ENCODE measurements at places on chromosomes 16 and 17. TPM values are rescaled to one million over a fixed set of nuclear protein-coding genes. Genes with fewer than 3 reads are reported as not detected.

The KRTAP17-1 gene
- total RNA-seq: not detected

The IL17C gene
- not detected for total RNA-seq

The LUC7L3 gene
- 115 TPM for total RNA-seq

The CCL1 gene
- 98.4 TPM for total RNA-seq

The WFIKKN1 gene
- total RNA-seq: 0.32 TPM

- no peak for DNase-seq
- H3K27ac ChIP-seq: no peak overlapping the region
- H3K4me3 ChIP-seq: no peak overlapping the region
- H3K4me1 ChIP-seq: no peaks in the 10 kb centered on the region
Measured at GRCh38 chr16:86229283-86229682, 281.0 kb upstream of the FOXF1 start.

DNA sequence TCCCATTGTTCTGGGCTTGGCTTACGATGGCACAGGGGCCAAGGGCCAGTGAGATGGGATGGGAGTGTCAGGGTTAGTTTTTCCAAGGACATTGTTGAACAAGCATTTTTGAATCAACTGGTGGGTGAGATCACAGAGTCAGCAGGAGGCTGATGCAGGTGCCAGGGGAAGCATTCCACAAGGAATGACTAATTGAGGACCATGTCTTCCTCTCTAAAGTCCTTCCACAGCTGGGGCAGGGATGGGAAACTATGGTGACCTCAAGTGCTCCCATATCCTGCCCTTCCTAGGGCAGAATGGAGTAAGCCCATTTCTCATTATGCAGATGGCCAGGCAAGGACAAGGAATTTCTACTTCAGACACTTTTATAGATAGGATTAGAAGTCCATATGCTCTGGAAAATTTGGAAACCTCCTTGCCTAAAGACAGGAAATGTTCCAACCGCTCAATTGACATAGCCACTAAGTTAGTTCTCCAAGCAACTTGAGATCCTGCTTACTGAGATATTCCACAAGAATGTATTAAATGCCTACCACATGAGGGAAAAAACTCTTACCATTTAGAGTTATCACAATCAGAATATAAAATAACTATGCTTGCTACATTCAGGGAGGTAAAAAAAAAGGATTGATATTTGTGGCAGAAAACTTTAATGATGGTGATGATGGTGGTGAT lies 21.2 kb upstream of the ENGASE start:
- no peak overlapping the region for H3K27ac ChIP-seq
- peaks cover 5% of the 10 kb centered on the region for H3K27me3 ChIP-seq
- peaks cover 2% of the 10 kb centered on the region for H3K4me1 ChIP-seq
- no peaks in the 10 kb centered on the region for H3K36me3 ChIP-seq
- DNase-seq: no peak
- no peak overlapping the region for H3K4me3 ChIP-seq

DNA sequence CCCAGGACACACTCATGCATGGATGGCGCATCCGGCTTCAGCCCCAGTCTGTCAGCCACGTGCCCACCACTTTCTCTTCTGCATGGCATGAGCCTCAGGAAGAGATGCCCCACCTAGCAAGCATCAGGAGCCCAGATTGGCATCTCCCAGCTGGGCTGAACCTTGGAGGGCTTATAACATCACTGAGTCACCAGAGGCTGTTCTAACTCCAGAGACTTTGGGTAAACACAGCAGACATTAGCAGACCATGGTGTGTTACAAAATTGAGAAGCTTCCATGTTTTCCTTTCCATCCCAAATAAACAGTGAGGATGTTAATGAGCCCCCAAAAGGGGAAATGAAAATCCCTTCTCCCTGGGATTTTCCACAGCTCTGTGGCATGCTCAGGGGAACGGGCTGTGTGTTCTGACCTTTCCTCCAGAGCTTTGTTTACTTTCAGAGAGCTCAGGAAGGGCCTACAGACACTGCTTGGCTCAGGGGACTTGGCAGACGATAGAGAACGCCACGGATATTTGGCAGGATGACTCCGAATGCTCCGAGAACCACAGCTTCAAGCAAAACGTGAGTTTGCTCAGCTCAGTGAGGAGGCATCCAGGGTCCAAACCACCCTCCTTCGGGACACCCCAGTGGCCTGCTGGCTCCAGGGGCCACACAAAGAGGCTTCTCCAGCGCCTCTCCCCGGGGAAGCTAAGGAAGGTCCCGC lies 16.5 kb downstream of the GLP2R start:
- no peaks in the 10 kb centered on the region for H3K27me3 ChIP-seq
- H3K4me1 ChIP-seq: no peaks in the 10 kb centered on the region
- H3K4me3 ChIP-seq: no peak overlapping the region
- no peak overlapping the region for H3K27ac ChIP-seq

GRCh38 chr16:70713824-70714223 lies 28.0 kb upstream of the MTSS2 start:
- no peak overlapping the region for H3K27ac ChIP-seq
- no peaks in the 10 kb centered on the region for H3K4me1 ChIP-seq
- no peaks in the 10 kb centered on the region for H3K27me3 ChIP-seq
- H3K4me3 ChIP-seq: no peak overlapping the region
- DNase-seq: no peak
- H3K36me3 ChIP-seq: no peaks in the 10 kb centered on the region

DNA sequence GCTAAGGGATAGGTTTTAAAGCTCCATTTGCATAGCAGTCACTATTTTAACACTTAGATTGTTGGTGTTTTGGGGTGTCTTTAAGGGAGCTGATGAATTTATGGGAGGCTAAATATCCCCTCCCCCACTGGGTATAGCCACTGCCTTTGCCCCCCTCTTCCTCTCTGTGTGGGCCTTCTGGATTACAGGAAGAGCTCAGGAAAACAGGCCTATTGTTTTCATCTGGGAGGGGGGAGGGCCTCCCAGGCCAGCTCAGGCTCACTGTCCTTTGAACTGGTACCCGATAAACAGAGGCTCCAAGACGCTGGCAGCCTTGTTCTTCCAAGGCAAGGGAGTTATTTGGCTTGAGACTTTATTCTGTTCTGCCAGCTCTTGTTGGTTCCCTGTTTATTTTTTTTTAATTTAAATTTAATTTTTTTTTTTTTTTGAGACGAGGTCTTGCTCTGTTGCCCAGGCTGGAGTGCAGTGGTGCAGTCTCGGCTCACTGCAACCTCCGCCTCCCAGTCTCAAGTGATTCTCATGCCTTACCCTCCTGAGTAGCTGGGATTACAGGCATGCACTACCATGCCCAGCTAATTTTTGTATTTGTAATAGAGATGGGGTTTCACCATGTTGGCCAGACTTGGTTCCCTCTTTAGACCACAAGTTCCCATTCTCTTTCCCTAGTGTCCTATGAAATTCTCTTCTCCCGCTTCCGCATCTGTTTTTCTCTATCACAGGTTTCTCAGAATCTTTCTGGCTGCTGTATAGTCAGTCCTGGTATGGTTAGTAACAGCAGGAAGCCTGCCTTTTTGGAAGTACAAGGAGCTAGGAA lies 25.1 kb downstream of the MINK1 start:
- H3K27me3 ChIP-seq: no peaks in the 10 kb centered on the region
- peaks cover 21% of the 10 kb centered on the region for H3K36me3 ChIP-seq
- DNase-seq: no peak
- H3K4me3 ChIP-seq: no peak overlapping the region
- H3K4me1 ChIP-seq: peaks cover 5% of the 10 kb centered on the region

GRCh38 chr17:33832262-33832661 lies 422.8 kb upstream of the CCL2 start:
- no peaks in the 10 kb centered on the region for H3K4me1 ChIP-seq
- H3K36me3 ChIP-seq: no peaks in the 10 kb centered on the region
- no peaks in the 10 kb centered on the region for H3K27me3 ChIP-seq

DNA sequence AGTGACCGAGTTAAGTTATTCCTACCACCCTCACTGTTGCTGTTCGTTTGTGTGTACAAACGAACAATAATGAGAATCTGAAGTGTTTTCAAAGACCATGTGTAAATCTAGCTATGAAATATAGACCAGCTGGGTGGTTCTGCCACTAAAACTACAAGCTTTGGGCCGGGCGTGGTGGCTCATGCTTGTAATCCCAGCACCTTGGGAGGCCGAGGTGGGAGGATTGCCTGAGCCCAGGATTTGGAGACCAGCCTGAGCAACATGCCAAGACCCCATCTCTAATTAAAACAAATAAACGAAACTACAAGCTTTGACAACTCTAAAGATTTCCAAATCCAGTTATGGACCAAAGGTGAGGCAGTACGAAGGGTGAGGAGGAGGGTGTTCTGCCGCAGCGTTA lies 973 bp downstream of the RECQL5 start:
- H3K27ac ChIP-seq: peak overlapping the region; percentile 38
- peaks cover 28% of the 10 kb centered on the region for H3K36me3 ChIP-seq
- H3K27me3 ChIP-seq: no peaks in the 10 kb centered on the region
- DNase-seq: no peak
- peak overlapping the region; percentile 73 for H3K4me3 ChIP-seq
- H3K4me1 ChIP-seq: peaks cover 20% of the 10 kb centered on the region

- peak overlapping the region; percentile 87 for H3K4me3 ChIP-seq
- peak; percentile 39 for DNase-seq
- no peaks in the 10 kb centered on the region for H3K36me3 ChIP-seq
- peaks cover 62% of the 10 kb centered on the region for H3K4me1 ChIP-seq
- peaks cover 36% of the 10 kb centered on the region for H3K27me3 ChIP-seq
Measured at GRCh38 chr17:8122924-8123694, 797 bp downstream of the HES7 start.

GRCh38 chr16:86491640-86492023 lies 18.7 kb upstream of the FOXF1 start:
- H3K27ac ChIP-seq: no peak overlapping the region
- no peak overlapping the region for H3K4me3 ChIP-seq
- H3K36me3 ChIP-seq: no peaks in the 10 kb centered on the region
- DNase-seq: no peak
- H3K27me3 ChIP-seq: peaks cover 54% of the 10 kb centered on the region

DNA sequence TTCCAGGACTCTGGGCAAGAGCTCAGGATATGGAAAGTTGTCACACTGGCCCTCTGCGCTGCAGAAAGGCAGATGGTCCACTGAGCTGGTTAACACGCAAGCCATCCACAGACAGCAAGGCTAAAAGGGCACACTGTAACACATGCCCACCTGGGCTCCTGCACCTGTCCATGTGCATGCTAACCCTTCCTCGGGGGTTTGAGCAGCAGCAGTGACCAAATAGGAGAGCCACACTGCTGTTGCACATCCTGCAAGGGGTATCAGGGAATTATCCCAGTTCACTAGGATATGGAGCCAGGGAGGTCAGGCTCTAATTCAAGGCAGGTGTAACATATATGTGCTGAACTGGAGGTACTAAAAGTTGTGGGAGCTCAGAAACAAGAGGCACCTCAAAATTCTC lies 471.0 kb upstream of the CDH5 start:
- H3K27ac ChIP-seq: no peak overlapping the region
- no peak for DNase-seq
- H3K36me3 ChIP-seq: no peaks in the 10 kb centered on the region
- no peaks in the 10 kb centered on the region for H3K4me1 ChIP-seq

DNA sequence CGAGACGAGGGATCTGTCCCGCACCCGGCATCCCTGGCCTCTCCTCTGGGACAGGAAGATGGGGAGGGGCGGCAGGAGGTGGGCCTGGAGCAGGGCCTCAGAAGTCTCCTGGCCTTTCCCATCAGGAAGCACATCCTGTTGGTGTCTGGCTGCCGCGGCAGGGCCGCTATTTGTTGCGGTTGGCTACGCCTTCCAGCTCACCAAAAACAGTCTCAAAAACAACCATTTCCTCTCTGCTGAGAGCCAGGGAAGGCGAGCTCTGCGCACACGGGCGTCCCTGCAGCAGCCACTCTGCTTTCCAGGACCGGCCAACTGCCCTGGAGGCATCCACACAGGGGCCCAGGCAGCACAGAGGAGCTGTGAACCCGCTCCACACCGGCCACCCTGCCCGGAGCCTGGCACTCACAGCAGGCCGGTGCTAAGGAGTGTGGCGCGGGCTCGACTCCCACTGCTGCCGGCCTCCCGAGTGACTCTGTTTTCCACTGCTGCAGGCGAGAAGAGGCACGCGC lies at the start of gene TMEM204:
Gene TMEM204, plus strand, starts transcription at position 224 of the 509 bp plus-strand sequence. CDS start 610 bp downstream, outside the sequence.
- peaks cover 33% of the 10 kb centered on the region for H3K36me3 ChIP-seq
- H3K4me1 ChIP-seq: peaks cover 31% of the 10 kb centered on the region
- DNase-seq: peak; percentile 37
- H3K4me3 ChIP-seq: peak within 1 kb of the TSS; percentile 94
- H3K27ac ChIP-seq: peak within 1 kb of the TSS; percentile 80

- H3K36me3 ChIP-seq: no peaks in the 10 kb centered on the region
- no peak overlapping the region for H3K4me3 ChIP-seq
- DNase-seq: no peak
- peaks cover 10% of the 10 kb centered on the region for H3K27me3 ChIP-seq
- no peaks in the 10 kb centered on the region for H3K4me1 ChIP-seq
Measured at GRCh38 chr17:43618276-43618675, 43.4 kb downstream of the MEOX1 start.

DNA sequence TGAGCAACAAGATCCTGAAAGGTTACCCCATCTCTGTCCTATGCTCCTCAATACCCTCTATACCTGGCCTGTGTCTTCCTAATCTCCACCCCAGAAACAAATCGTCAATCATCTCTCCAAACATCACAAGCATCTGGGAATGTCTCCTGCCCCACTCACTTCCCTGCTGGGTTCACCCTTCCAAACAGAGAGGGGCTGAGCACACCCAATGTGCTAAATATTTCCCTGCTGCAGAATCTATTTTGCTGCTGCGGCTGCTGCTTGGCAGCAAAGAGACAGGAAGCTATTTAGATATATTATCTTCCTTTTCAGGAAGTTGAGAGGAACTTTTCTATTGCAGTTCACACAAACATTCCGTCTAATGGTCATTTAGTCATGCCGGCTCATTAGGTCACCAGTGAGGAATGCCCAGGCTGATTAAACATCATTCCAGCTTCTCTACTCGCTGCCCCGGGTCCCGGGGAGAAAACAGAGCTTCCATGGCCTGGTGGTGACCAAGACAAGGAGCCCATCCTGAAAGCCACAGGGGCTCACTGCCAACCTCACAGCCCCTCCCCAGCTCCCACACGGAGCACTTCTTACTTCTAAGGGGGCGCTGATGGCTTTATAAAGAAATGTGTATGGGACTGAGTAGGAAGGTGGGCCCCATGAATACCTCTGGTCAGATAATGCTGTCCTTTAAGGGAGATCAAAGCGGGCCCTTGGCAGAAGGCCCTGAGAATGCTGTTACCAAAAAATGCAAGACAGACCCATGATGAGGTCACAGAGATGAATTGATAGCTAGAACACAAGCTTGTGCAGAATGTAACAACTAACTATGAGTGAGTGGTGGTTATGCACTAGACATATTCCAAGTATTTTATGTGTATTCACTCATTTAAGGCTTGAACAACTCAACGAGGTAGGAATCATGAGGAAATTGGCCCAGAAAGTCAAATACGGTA lies 218.3 kb downstream of the SOX9 start:
- no peaks in the 10 kb centered on the region for H3K36me3 ChIP-seq
- H3K4me3 ChIP-seq: no peak overlapping the region
- no peak for DNase-seq
- H3K27ac ChIP-seq: no peak overlapping the region
- no peaks in the 10 kb centered on the region for H3K4me1 ChIP-seq

- no peak for DNase-seq
- peak overlapping the region; percentile 46 for H3K27ac ChIP-seq
- H3K4me1 ChIP-seq: peaks cover 20% of the 10 kb centered on the region
- H3K4me3 ChIP-seq: peak overlapping the region; percentile 93
Measured at GRCh38 chr17:42553161-42553818, 567 bp downstream of the HSD17B1 start.

Measured in activated T-helper 2 cell treated with anti-CD3 and anti-CD28 coated beads, Interferon-gamma antibody, Interleukin-2, Interleukin-4, amounts not matched to agents 10 μg/mL and 5 μg/mL and 100 μg/mL, durations not matched to agents 14 hours and 24 hours and 36 hours (primary cell).